ENCODE measurements at places on chromosomes 5 and 9.

GRCh38 chr5:10301842-10302610, 5.7 kb downstream of the CMBL start:
- no peak for DNase-seq

- DNase-seq = no peak
These were observed 238.2 kb downstream of the SLIT3 start for GRCh38 chr5:169062690-169063089.

DNA sequence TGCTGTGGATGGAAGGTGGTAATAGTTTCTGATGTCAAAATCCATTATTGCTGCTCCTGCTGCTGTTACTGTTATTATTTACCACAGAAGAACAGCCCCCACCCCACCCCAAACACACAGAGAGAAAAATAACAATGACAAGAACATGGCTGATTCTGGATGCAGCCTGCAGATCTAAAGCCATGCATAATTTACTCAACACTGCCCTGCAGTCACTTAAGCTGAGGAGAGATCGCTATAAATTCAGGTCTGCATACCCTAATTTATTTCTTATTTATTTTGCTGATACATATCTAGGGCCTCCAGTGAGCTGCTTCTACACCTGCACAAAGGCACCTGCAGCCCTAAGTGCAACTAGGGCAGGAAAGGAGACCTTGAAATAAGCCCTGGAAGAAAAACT, 132.0 kb downstream of the TRIM32 start:
- no peak for DNase-seq

GRCh38 chr5:133241179-133242092, 189.6 kb downstream of the HSPA4 start:
- DNase-seq = peak; percentile 62

DNA sequence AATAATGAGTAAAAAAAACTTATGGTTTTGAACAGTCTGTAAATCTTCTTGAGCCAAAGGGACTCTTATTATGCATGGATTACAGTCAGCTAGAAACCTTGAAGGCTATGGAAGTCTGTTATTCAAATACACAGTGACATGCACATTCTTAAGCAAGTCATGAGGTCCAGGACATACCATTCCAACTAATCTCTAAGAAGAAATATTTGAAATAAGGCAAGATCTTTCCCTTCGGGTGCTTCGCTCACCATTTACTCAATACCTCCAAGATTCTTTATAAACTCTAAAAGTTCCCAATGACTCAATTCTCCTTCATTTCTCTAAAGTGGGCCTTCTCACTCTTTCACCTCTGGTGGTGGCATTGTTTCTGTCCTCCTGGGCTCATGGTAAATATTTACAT, 811.0 kb downstream of the NR2F1-AS1 start:
- no peak for DNase-seq

DNA sequence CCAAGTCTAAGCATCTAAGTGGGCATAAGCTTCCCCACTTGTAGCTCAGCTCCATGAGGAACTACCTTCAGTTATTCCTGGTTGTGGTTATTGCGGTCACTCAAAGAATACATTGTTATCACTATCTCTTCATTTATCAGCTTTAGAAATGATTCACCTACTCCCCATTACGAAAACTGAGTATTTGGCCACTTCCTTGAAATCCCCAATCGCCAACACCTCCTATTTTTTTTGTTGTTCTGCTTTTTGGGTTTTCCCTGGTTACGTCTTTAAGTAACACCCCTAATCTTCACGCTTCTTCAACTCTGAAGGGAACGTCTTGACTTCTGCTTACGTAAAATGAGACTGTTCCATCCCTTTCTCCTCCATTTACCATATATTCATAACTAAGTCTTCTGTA, 20.7 kb downstream of the MAPK9 start:
- DNase-seq = peak; percentile 89

DNA sequence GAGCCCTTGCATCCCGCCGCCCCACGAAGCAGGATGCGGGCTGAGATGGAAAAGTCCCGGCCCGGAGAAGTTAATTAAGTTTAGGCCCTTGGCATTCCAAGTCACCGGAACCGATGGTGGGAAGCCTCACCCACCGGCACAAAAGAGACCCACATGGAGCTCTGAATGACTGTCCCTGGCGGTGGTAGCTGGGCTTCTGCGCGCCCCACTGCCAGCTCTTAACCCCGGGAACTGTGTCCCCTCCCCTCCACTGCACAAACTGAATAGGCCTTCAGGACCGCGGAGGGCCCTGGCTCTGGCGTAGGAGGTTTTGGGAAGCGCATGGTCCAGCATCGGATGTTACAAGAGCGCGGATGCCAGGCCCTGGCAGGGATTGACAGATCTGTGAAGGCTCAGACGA, 291.1 kb upstream of the TUT7 start:
- DNase-seq = no peak

DNA sequence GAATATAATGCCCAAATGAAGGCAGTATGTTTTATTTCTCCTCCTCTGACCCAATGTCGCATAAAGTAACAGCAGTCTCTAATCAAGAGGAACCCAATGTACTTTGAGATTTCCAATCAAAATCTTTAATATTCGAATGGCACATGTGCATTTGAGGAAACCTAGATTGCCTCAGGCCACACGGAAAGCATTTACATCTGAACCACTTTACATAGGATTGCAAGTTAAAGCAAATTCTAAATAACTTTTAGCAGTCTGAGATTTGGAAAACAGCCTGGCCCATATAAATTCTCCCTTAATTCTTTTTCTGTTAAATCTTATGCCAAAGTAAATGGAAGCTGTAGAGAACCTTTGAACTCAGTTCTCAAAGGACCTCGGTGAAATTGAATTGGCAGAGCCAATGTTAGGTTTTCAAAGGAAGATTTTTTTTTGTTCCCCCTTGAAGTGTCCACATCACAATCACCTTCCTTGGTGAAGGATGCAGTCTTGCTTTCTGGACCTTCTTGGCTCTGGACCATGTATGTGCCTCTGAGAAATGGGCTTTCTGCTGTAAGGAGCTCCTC, 57.3 kb downstream of the SNCAIP start:
- DNase-seq = no peak

- DNase-seq = peak; percentile 32
These were observed 285.4 kb downstream of the TMEM232 start for GRCh38 chr5:110441035-110441434.

- peak; percentile 29 for DNase-seq
These were observed 41.2 kb upstream of the CTSL start for GRCh38 chr9:87684627-87685219.

- DNase-seq = peak; percentile 37
These were observed 943 bp downstream of the GALNT12 start for GRCh38 chr9:98808411-98808815.

DNA sequence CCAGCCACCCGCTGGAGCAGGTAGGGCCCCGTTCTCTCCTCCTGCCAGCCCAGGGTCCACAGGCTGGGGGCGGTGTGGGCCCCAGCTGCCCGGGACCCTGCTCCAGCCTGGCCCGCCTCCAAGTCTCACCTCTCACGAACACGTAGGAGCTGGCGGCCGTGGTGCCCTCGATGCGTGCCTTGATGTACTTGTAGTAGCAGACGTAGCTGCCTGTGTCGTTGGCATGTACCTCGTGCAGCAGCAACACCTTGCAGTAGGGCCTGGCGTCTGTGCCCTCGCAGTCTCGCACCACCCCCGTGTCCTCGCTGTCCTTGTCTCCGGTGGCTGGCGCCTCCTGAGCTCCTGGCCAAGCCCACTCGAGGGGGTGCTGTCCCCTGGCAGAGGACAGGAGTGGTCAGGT, 19.0 kb downstream of the FLT4 start:
- DNase-seq = no peak

DNA sequence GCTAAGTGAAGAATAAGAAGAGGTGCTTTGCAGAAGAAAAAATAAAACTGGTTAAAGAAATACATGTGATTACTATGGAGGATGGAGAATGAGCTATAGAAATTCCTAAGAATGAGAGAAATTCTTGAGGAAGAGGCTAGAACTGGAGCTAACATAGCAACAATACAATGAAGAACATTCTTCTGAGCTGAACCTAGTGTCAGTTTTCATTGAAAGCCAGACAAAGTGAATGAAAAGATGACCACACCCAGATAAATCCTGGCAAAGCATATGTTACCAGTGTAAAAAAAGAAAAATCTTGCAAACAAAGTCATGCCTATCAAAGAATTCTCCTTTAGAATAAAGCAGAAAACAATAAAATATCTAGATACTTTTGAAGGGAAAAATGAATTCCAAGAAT, 39.6 kb downstream of the SGCD start:
- DNase-seq = no peak

- no peak for DNase-seq
These were observed 32.4 kb upstream of the STX17 start for GRCh38 chr9:99873943-99874584.

DNA sequence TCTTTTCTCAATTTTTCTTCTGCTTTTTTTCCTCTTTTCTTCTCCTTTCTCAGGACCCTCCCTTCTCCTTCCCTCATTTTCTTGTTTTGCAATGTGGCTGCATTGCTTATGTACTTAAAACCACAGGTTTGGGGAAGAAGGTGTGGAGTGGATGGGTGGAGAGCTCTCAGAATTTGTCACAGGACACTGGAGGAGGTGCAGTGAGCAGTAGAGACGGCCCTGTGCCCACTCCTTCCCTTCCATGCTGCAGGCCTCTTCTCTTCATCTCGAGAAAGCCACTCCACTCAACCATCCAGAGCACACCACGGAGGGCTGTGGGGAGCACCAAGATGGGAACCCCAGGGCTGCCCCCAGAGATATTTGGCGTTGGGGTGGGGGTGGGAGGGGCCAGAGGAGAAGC, 92.3 kb downstream of the FSTL4 start:
- DNase-seq = no peak

- DNase-seq = peak; percentile 64
These were observed 37.4 kb downstream of the TTLL11 start for GRCh38 chr9:122055701-122056100.

DNA sequence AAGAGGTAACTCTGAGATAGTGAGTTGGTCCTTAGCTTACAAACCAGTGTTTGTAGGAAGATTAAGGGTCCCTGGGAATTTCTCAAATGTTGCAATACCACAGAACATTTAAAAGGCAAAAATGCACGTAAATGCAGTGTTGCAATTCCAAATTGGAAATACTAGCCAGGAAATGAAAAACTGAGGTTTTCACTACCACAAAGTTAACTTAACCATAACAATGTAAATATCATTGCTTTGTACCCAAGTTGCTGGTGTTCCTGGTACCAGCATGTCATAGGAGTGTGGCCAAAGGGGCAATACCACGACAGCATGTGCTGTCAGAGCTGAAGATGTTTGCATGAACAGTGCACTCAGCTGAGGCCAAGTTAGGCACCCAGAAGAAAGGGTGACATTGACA, 382.9 kb downstream of the GLIS3 start:
- DNase-seq = no peak

DNA sequence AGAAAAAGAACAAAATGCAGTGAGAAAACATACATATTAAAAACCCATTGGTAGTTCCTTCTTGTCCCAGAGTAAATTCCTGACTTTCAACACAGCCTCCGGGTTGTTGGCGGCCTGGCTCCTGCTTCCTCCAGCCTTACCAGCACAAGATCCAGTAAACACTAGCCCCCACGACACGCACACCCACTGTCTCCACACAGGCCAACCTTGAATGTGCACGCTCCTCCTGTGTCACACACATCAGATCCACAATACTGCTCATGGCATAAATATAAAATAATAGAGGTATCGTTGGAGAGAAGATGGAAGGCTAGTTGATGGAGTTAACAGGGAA, 2.5 kb upstream of the SLC31A2 start:
- no peak for DNase-seq

- DNase-seq = no peak
These were observed 63.1 kb downstream of the DOCK8 start for GRCh38 chr9:277601-278295.

DNA sequence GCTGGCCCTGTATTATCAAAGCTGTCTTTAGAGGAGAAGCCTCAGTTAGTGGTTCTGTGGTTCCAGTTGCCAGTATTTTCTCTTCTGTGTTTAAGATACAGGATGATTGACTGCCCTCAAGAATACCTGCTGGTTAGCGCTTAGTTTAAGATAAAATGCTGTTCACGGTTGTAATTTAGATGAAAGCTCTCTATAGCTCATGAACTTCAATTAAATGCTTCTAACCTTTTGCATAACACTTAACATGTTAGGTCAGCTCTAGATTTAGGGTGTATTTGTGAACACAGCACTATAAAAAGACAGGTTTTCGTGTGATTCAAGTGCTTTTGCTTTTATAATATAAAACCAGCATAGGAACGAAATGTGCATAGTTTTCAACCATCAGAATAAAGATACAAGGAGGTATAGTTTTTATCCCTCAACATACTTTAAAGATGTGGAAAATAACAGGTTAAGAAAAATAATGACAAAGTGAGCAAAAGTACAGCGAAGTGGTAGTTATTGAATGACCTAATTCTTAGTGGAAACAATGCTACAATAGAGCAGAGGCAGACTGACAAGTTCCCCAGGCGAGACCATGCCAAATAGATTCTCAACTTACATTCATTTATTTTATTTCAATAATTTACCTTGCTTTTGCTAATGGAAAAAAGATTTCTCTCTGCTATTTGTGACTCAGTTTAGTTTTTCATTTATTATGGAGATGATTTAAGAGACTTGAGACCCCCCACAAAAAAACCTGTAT, 602.6 kb upstream of the DMAC1 start:
- DNase-seq = no peak

DNA sequence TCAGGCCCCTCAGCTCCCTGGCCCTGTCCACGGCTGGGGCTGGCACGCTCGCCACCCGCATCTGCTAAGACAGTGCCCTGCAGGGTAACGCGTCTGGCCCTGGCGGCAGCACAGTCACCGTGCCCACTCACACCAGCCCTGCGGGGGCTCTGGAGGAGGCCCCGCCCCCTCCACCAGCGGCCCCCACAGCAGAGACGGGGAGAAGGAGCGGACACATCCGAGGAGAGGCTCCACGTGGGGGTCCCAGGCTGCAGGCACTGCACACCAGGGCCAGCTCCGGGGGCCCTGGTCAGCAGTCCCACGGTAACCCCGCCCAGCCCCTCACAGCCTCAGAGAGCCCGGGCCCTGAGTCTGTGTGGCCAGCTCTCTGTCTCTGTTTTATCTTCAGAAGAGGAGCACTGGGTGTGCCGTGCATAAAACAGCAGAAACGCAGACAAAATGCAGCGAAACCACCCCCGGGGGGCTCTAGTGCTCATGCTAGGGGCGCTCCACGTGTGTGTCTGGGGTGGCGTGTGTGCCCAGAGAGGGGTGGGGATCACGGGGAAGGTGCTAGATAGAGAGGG, 47.5 kb upstream of the NRARP start:
- no peak for DNase-seq

DNA sequence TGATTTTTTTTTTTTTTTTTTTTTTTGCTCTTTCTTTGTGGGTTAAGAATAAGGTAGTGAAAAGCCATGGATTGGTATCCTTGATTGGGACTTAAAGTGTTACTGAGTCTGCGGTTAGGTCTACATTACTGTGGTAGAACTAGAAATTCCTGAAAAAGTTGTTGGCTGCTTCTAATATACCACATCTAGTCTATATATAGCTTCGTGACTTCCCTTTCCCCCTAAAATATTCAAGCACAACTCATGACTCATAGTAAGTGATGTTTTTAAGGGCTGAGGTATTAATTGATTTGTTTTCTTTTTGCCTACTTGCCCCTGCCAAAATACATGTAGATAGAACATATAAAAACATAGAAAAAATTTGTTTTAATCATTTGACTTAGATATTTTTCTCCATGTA, 247.6 kb downstream of the TMEM232 start:
- no peak for DNase-seq

GRCh38 chr5:112973036-112973435, 3.6 kb upstream of the DCP2 start:
- no peak for DNase-seq
